ENCODE measurements at places on chromosomes 2 and 18.

DNA sequence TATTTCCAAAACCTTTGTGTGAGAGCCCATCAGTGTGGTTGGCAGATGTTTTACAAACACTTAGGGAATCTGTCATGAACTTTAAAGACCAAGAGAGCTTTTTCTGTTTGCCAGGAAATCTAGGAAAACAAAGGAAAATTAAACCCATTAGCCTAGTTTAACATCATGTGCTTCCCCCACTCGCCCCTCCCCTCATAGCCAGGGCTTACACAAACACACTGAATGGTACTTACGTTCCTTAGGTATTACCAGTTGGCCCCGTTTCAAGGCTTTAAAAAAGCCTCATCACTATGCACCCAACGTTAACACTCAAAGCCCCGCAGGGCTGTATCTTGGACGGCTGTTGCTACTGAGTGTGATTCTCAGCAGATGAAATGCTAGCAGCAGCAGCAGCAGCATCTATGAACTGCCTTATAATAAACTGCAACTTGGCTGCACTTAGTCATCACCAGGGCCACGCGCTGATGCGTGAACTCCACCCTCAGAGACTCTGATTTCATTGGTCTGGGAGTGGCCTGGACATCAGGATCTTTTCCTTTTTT lies 20.1 kb upstream of the TTC39C start:
- peak; percentile 76 for DNase-seq

- no peak for DNase-seq
Observed at GRCh38 chr2:851078-851477, 99.6 kb upstream of the SNTG2 start.

DNA sequence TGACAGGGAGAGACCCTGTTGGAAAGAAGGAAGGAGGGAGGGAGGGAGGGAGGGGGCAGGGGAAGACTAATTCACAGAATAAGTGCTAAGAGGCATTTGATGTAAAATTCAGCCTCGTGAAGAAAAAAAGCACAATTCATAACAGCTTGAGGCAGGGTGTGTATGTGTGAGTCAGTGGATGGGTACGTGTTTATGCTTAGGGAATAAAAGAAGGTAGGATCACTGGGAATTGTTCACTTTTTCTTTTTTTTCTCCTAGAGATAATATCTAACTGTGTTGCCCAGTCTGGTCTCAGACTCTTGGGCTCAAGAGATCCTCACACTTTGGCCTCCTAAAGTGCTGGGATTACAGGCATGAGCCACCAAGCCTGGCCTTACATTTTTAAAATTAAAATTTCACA lies 39.2 kb downstream of the WDR33 start:
- DNase-seq = no peak

- DNase-seq = no peak
Observed at GRCh38 chr2:224175538-224175937, 136.5 kb upstream of the SERPINE2 start.

DNA sequence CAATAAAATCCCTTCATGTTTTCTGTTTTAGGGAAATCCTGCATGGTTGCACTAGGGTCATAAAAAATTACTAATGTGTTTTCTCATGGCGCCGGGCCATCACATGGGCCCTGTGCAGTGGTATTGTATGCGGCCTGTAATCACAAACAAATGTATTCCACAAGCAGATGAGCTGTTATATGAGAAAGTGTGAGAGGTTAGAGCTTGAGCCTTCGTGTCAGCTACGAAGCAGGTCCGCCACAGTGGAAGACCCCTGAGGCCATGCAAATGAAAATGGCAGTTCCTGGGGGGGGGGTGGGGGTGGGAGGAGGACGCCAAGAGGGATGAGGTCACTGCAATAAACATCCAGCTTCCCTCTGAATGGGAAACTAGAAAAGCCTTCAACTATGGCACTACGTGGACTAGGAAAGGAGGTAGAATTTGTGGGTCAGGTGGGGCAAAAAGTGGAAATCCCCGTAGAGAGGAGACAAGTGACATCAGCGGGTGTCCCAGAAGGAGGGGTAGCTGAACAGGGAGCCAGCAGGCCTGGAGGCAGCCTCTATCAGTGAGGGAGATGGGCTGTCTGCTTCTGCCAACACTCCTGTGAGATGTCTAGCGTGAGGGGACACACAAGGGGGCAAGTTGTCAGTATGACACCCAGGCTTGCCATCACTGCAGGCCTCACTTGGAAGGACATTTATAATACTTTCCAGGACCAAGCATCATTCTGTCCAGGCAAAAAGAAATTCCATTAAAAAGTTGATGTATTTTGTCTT lies 130.3 kb upstream of the CTAGE1 start:
- DNase-seq = no peak

- DNase-seq = no peak
Observed at GRCh38 chr2:168566974-168567665, 111.0 kb downstream of the CERS6 start.

DNA sequence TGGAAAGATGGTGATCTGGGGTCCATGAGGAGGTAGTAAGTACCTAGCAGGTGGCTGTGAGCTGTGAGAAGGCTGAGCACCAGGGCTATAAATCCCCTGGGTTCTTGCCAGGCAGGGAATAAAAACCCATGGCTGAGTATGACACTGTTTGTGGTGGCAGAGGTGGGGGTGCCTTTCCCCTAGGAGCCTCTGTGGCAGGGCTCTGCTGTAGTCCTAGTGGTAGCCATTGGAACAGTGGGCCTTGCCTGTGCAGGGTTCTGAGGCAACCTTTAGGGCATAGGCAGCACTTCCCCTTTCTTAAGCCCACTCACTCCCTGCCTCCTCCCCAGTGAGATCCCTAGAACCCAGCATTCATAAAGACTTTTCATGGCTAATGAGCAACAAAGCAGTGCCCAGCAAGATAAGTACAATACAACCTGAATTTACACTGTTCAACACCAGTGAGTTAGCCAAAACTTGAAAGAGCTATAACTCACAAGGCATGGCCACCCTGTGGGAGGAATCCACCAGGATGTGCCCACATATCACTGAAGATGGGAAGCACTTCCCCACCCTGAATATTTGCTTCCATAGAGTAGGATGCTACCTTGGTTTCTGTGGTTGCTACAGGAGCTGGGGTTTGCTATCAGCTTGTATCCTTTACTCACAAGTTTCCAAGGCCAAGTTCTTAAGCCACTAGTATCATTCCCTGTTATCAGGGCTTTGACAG lies 100.9 kb upstream of the NEUROD1 start:
- no peak for DNase-seq

DNA sequence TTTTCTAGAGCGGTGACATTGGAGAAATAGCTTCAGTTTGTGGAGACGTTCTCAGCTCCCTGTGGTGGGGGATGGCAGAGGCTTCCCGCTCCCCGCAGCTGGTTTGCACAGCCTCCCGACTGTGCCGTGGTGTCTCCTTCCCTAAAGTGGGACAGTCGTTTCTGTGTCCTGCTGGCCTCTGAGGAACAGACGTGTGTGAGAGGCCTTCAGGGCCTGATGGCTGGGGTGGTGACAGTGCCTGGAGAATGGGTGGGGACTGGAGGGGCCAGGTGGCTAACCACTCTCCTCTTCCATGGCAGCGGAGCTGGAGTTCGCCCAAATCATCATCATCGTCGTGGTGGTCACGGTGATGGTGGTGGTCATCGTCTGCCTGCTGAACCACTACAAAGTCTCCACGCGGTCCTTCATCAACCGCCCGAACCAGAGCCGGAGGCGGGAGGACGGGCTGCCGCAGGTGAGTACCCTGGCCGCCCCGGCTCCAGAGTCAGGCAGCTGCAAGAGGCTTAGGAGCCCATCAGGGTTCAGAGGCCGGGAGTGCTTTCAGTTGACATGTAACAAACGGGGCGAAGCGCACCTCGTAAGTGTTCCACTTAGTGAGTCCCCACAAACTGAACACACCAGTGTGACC lies 105.4 kb downstream of the FAM210A start:
- DNase-seq = no peak

DNA sequence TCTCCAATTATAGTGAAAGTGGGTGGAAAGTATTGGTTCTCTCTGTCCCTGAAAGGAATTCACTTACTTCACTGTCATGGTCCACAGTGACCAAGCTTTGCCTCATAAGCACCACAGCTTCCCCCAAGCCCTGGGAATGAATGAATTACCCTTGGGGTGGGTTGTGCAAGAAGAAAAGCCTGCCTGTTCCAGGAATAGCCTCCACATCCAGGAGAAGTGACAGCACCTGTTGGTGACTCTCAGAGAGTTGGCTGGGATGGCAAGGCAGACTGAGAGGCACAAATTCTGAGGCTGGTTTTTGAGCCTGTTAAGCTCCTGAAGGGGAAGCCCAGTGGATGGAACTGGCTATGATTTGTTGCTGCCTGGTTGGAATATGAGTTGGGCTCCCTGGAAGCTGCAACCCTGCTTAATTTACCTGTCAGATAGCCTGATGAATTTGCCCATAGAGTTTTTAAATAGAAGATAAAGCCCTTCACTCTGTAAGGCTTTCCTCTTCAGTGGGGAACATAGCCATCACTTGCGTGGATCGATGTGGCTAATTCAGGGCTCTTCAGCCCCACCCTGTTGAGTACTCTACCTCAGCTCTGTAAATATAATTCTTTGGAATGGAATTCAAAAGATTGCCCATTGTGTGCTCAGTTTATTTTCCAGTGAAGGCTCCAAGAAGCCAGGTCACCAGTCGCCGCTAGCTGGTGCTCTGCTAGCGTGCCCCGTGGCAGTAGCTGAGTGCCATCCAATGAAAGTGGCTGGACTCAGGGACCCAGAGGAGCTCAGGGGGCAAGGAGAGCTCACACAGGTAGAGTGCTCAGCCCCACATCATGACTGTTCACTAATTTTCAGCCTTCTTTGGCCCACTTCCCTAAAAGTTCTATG lies 479.3 kb downstream of the IRS1 start:
- DNase-seq = no peak

DNA sequence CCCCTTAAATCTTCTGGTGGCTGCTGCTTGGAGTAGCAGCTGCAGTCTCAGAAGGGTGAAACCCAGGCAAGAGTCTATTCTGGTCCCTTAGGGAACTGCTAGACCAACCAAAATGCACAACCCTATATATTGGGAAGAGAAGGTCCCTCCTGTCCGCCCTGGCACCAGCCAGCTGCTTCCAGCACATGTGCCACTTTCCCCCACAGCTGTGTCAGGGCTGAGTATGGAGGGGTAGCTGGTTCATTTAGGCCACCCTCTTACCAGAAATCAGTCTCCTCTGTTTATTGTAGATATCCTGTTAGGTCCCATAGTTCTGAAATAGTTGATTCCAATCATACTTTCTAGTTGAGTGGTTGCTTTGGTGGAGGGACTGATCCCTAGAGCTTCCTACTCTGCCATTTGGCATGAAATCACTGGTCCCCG lies 68.9 kb downstream of the BIRC6 start:
- DNase-seq = no peak

GRCh38 chr2:218804817-218805216 lies 22.9 kb downstream of the CYP27A1 start:
- no peak for DNase-seq

Data from epithelial cell of proximal tubule (primary cell).